ENCODE measurements at places on chromosomes 6 and 20.

GRCh38 chr6:70834520-70834919 is 122.3 kb downstream of the B3GAT2 start:
- DNase-seq = peak; percentile 45

- no peak for DNase-seq
Measured at GRCh38 chr6:18976091-18976490, 588.9 kb downstream of the RNF144B start.

DNA sequence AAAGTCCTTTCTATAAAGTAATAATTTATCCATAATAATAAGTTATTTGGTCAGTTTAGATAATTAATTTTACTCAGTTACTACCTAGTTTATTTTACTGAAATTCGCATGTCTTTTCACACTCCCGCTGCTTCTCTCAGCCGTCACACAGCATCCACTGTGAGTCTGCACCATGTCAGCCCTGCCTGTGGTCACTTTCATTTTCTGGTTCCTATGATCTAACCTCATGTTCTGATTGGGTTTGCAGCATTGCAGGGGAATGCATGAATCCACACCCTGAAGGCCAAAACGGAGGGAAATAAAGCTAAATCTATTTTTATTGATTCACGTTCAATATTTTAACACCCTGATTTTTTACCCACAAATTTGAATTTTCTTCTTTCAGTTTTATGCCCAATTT is 47.4 kb downstream of the PDE10A start:
- no peak for DNase-seq

DNA sequence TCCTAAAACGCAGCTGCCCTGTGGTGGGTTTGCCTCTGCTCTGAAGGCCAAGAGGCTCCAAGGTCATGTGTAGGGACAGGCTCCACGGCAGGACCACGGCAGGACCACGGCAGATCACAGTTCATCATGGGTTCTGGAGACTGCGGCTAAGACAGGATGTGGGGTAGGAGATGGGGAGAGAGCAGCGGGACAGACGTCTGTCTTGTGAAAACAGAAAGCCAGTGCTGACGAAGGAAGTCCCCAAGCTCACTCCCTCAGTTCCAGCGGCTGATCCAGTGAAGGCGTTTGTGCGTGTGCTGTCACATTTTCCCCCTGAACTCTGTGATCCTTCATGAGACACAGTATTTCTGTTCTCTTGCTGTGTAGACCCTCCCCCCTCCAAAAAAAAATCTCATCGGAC is 67.9 kb upstream of the PTGIS start:
- no peak for DNase-seq

- no peak for DNase-seq
Measured at GRCh38 chr6:150253489-150253888, 110.6 kb downstream of the PPP1R14C start.

DNA sequence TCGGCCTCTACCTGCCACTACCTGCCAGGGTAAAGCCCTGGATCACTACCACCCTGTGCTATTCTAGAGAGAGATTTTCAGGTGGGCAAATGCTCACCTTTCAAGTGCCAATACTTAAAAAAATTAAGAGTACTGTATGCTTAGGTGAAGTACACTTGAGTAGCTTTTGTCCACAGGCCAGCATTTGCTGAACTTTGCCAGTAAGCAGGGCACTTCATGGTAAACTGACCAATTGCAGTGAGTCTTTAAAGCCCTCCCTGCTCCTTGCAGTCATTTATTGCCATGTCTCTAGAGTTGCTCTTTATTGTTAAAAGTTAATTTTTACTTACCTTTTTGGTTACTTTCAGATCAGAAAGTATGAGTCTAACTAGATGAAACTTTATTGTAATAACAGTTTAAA is 58.5 kb downstream of the PLAGL1 start:
- no peak for DNase-seq

DNA sequence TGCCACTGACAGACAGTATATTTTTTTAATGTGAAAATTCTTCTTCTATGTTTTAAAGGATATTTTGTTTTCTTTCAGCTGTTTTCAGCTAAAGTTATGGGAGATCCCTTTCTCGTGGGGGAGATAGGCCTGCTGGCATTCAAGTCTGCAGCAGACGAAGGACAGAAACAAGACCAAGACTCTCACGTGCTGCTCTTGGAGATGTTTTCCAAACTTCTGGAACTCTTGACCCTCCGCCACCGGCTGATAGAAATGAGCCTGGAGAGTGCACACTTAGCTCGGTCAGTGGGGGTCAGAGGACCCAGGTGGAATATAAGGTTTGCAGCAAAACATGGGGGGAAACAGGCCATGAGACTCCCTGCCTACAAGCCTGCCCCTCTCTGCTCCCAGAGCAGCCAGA is 120.5 kb downstream of the CD164 start:
- no peak for DNase-seq

GRCh38 chr6:33451606-33452005 is 2.8 kb upstream of the ZBTB9 start:
- DNase-seq = no peak

DNA sequence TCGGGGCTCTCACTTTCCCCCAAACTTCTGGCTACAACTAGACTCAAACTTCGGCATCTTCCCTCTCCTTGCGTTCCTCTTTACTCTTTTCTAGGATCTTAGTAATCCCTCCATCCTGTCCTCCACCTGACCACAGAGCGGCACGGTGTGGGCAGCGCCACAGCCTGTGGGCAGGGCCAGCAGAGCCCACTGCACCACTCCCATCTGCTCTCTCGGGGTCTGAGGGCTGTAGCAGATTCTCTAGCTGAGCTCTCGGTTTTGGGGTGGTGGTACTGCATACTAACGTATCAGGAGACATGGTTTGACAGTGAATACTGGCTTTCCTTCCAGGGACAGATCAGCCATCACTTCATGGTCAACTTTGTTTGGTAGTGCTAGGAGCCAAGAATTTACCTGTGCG is 57.4 kb downstream of the EZR start:
- no peak for DNase-seq

DNA sequence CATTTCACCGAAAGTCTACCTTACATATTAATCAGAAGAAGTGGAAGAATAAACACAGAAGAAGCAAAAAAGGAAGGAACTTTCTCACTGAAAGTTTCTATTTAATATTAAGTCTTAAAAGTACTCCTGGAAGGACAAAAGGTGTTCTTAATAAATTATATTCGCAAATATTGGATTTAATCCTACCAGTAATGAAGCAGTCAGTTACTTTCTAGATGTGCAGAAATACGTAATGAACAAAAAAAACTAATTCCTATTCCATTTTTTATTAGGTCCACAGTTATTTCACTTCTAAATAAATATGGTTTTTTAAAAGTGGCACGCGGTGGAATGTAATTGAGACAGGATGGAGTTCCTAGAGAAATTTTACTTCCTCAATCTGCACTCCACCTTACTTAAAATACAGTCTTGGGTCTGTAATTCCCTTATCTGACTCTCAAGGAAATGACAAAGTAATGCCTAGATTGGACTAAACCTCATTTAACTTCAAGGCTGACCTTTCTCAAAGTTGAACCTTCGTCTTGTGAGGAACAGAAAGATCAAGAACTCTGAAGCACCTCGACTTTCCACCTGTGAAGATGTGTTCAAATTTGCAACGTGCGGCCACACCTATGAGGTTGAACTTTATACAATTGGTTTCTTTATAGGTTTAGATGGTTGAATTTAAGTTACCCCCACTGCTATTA is 1.1 kb upstream of the TRAM2 start:
- no peak for DNase-seq

DNA sequence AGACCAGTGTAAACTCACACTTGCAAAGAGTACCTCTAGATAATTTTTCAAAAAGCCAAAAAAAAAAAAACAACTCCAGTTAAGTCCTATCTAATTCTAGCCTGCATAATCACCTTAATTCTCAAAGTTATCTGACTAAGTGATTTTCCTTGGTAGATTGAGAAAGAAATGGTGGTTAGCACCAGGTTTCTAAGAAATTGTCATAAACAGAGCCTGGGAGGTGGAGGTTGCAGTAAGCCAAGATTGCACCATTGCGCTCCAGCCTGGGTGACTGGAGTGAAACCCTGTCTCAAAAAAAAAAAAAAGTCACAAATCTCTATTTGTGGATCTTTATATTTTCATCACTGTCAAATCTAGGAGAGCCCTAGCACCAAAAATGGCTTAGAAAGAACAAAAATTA is 8.9 kb downstream of the FBXO5 start:
- DNase-seq = no peak

DNA sequence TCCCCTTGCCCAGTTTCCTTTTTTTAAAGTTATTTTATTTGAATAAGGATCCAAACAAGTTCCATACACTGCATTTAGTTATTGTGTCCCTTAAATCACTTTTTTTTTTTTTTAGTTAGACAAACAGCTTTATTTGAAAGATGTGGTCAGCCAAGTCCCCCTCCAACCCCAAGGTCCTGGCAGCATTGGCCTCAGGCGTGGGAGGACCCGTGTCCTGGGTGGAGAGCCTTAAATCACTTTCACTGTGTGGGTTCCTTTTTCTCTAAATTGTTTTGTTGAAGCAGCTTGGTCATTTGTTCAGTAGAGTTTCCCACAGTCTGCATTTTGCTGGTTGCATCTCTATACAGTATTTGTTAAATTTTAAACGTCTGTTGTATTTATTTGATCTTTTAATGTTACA is 5.2 kb upstream of the TBCC start:
- no peak for DNase-seq

GRCh38 chr6:150373260-150373701 is 4.5 kb downstream of the IYD start:
- DNase-seq = peak; percentile 93

GRCh38 chr6:25026723-25027122 is 91.0 kb upstream of the RIPOR2 start:
- no peak for DNase-seq

GRCh38 chr20:45283551-45284057 is 23.0 kb upstream of the RBPJL start:
- peak; percentile 61 for DNase-seq

DNA sequence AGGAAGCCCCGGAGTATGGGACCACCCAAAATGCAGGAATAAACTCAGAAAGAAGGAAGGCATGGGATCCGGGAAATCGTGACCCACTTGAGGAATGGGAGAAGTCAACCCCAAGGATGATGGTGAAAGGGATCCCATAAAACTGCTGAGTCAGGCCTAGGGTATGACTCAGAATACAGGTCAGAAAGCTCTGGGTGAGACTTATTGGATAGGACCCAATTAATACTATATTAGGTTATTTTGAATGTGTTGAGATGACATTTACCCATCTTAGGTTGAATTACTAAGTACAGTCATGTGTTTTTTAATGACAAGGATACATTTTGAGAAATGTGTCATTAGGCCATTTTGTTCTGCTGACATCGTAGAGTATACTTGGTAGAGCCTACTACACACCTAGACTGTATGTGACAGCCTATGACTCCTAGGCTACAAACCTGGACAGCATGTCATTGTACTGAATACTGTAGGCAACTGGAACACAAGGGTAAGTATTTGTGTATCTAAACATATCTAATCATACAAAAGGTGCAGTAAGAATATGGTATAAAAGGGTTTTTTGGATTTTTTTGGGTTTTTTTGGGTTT is 17.1 kb upstream of the HIVEP1 start:
- DNase-seq = peak; percentile 22

DNA sequence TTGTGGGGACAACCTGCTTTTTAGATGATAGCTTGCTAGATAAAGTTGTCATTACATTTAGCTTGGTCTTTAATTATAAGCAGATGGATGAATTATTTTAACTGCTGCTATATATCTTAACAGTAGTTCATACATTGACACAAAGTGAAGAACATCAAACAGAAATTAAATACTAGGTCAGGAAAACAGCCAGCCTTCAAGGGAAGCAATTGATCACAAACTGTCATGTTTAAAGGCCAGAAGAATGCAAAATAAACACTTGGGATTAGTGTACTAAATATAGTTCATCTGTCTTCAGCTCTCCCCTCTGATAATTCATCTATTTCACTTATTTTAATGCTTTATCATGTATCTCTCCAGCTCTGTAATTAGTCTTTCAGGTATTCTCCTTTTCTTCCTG is 225.1 kb upstream of the FERMT1 start:
- DNase-seq = no peak

GRCh38 chr6:133245007-133245406 is 3.9 kb downstream of the EYA4 start:
- no peak for DNase-seq

DNA sequence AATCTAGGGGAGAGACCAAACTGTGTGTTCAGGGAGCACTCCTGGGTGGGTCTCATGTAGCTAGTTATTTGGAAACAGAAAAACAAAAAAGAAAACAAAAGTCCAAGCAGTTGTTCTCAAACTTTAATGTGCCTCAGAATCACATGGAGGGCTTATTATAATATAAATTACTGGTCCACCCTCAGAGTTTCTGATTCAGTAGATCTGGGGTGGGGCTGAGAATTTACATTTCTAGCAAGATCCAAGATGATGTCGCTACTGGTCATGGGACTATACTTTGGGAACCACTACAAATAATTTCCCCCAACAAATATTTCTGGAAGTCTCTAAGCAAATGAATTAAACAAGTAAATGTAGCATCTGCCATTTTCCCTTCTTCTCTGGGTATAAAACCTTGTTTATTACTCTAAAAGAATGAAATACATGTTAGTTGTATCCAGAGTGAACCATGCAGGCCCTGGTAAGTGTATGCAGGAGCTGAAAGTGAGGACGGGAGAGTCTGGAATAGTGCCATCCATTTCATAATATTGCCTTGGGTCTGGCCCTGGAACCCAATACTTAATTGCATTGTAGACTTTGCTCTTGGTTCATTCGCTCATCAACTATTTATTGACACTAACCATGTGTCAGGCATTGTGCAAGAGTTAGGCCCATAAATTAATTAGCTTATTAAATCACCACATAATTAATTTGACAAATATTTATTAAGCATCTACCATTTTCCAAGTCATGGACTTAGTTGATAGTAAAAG is 490.8 kb downstream of the EPM2A start:
- no peak for DNase-seq

DNA sequence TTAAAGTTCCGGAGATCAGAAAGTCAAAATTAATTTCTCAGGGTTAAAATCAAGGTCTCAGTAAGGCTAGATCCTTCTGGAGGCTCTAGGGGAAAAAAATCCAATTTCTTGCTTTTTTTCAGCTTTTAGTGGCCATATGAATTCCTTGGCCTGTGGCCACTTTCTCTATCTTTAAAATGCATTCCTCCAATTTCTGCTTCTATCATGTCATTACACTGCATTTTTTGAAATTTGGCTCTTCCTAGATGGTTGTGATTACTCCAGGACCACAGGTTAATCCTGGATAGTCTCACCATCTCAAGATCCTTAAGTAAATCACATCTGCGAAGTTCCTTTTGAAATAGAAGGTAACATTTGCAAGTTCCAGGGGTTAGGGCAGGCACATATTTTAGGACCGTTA is 1294.9 kb upstream of the CITED2 start:
- peak; percentile 26 for DNase-seq

GRCh38 chr6:11298651-11299420 is 66.4 kb upstream of the NEDD9 start:
- DNase-seq = no peak
